ENCODE measurements at places on chromosomes 12 and 14.

- peak; percentile 78 for DNase-seq
Measured at GRCh38 chr14:33943096-33943883, 7.6 kb downstream of the EGLN3 start.

GRCh38 chr14:64442300-64442988 lies 22.9 kb upstream of the AKAP5 start:
- no peak for DNase-seq

- DNase-seq: no peak
Measured at GRCh38 chr12:68487721-68488309, 122.9 kb upstream of the RAP1B start.

DNA sequence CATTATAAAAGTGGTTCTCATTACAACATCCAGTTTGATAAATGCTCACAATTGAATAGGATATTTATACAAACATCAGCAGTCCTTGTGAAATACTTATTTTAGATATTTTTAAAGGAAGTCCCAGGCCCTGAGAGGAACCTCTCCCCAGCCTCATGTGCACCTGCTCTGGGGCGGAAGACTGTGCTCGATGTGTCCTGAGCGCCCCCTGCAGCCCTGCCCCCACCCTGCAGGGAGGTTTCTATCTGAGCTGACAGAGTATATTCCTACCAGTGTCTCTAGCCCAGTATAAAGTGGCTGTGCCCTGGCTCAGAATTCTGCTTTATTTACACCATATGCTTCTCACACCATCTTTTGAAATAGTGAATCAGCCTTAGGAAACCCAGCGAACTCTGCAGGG lies 1349.1 kb downstream of the TMEM121 start:
- no peak for DNase-seq

DNA sequence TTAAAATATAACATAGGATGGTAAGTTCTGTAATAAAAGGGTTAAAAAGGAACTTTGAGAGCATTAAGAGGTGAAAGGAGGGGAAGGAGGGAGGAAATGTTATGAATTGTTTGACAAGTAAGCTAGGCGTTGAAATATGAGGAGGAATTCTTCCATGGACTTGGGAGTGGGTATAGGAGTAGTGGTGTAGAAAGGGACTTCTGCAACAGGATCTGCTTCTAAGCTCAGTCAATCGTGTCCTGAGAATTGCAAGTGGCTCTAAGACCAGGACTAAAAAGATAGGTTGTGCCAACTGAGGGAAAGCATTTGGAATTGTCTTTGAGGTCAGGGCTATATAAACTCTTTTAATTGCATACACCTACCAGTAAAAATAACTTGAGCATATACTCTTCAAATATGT lies 74.1 kb upstream of the SLC38A2 start:
- no peak for DNase-seq

All from NCI-H774 (cell line).